GM23248 (cell line): ENCODE measurements at places on chromosomes 3 and 15. TPM values are rescaled to one million over a fixed set of nuclear protein-coding genes. Genes with fewer than 3 reads are reported as not detected.

DNA sequence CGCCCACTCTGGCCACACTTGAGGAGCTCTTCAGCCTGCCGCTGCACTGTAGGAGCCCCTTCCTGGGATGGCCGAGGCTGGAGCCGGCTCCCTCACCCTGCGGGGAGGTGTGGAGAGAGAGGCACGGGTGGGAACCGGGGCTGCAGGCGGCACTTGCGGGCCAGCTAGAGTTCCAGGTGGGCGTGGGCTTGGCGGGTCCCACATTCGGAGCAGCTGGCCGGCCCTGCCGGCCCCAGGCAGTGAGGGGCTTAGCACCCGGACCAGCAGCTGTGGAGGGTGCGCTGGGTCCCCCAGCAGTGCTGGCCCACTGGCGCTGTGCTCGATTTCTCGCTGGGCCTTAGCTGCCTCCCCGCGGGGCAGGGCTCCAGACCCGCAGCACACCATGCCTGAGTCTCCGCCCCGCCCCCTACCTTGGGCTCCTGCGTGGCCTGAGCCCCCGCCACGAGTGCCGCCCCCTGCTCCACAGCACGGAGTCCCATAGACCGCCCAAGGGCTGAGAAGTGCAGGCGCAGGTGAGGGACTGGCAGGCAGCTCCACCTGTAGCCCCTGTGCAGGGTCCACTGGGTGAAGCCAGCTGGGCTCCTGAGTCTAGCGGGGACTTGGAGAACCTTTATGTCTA lies 71.9 kb downstream of the IL12A start:
- no peak overlapping the region for H3K27ac ChIP-seq
- no peak for DNase-seq
- H3K4me1 ChIP-seq, result no peaks in the 10 kb centered on the region
- no peaks in the 10 kb centered on the region for H3K36me3 ChIP-seq
- no peak overlapping the region for H3K4me3 ChIP-seq

GRCh38 chr3:9168241-9168741 lies 81.2 kb downstream of the SRGAP3 start:
- H3K27ac ChIP-seq, result no peak overlapping the region
- H3K36me3 ChIP-seq, result no peaks in the 10 kb centered on the region
- H3K27me3 ChIP-seq, result no peaks in the 10 kb centered on the region
- DNase-seq, result no peak

- peaks cover 33% of the 10 kb centered on the region for H3K36me3 ChIP-seq
- H3K27me3 ChIP-seq, result no peaks in the 10 kb centered on the region
- peaks cover 15% of the 10 kb centered on the region for H3K4me1 ChIP-seq
Measured at GRCh38 chr3:15753056-15753710, 44.6 kb downstream of the ANKRD28 start.

GRCh38 chr3:128297401-128298138 lies 144.3 kb downstream of the EEFSEC start:
- H3K36me3 ChIP-seq, result no peaks in the 10 kb centered on the region
- H3K4me1 ChIP-seq, result peaks cover 7% of the 10 kb centered on the region; the same call in 1 of the 2 replicates
- H3K4me3 ChIP-seq, result no peak overlapping the region
- no peaks in the 10 kb centered on the region for H3K27me3 ChIP-seq
- H3K27ac ChIP-seq, result no peak overlapping the region
- peak; percentile 75 for DNase-seq

DNA sequence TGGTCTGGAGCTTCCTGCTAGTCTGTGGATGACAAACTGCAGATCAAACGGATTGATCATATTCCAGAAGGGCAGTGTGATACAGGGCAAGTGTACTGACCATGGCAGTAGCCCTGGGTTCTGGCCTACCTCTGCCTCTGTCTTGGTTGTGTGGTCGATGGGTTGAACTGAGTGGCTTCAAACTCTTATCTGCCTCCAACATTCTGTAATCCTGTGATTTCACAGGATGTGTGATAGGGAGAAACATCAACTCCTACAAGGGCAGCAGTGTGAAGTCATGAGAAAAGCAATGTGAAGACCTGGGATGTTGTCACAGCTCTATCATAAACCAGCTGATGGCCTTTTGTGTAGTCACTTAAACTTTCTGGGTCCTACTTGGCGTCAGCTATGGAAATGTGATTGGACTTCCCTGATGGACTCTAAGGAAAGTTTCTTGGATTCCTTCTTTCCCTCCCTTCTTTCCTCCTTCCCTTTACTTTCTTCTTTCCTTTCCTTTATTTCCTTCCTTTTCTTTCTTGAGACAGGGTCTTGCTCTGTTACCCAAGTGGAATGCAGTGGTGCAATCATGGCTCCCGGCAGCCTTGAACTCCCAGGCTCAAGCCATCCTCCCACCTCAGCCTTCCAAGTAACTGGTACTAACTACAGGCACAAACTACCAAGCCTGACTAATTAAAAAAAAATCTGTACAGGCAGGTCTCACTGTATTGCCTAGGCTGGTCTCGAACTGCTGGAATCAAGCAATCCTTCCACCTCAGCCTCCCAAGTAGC lies 114.8 kb downstream of the BBX start:
- DNase-seq, result no peak
- no peaks in the 10 kb centered on the region for H3K27me3 ChIP-seq
- H3K4me1 ChIP-seq, result 0 out of 2 replicates have a peak, but pooled peaks cover 6% of the 10 kb centered on the region

BFSP2 gene
- not detected in 2 replicates for total RNA-seq

ISLR2 gene
- total RNA-seq, result not detected in 2 replicates
